H7 (cell line): ENCODE measurements at places on chromosomes 6 and 20. TPM values are rescaled to one million over a fixed set of nuclear protein-coding genes. Genes with fewer than 3 reads are reported as not detected.

DNA sequence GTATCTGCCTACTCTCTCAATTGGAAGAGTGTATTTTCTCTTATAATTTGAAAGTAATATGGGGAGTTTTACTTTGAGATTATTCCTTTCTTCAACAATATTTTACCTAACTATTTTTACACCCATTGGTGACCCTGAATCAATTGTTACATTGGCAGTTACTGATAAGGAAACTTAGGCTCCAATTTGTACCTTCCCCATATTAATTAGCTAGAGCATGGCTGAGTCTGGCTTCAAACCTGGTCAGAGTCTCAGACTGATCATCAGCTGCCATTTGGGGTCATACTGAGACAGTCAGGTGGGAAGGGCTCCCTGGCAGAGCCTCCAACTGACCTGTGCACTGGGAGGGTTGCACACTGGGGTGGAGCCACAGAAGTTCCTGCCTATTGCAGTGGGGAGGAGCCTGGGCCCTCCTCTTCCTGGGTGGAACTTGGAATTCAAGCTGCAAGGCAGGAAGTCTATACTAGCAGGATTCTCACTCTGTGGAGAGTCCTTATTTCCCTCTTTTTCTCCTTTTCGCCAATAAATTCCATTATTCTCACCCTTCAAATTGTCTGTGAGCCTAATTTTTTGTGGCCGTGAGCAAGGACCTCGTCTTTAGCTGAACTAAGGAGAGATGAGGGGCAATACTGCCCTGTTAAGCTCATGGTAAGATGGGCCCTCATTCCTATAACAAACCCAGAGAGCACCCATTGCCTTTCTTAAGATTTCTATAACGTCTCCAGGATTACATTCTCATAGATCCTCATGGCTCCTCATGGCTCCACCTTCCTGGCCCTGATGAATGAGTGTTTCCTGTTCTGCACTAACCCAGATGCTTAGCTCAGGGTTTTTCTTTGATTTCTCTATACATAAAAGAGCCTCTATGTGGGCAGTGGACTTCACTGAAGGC is 285.1 kb downstream of the ADGB start:
- DNase-seq, result no peak

- DNase-seq, result no peak
These were observed 72.4 kb downstream of the BACH2 start for GRCh38 chr6:90224196-90224595.

GRCh38 chr6:72464791-72465691 is 156.8 kb upstream of the KCNQ5 start:
- no peak for DNase-seq

DNA sequence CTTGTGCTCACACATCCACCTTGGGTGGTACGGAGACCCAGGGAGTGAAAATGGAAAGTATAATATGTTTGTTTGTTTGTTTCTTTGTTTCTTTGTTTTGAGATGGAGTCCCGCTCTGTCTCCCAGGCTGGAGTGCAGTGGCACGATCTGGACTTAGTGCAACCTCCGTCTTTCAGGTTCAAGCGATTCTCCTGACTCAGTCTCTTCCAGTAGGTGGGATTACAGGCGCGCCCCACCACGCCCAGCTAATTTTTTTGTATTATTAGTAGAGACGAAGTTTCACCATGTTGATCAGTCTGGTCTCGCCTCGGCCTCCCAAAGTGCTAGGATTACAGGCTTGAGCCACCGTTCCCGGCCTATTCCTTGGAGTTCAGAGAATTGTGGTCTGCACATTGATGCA is 115.4 kb downstream of the TRIM27 start:
- no peak for DNase-seq

DNA sequence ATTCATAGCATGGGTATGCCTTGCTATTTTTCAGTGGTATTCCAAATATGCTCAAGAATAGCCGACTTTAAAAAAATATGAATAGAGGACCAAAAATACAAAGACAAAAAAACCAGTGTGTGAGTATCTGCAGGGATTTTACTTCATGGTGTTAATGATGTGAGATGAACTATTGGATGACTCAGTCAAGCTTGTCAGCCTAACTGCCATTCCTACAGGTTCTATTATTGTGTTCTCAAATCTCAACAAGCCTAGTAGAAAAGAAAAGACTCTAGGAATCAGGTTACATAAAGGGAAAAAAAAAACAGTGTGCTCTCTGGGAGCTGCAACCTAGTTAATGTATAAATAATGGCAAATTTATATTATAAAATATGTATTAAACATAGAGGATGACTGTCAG is 588.4 kb upstream of the BTBD3 start:
- no peak for DNase-seq

DNA sequence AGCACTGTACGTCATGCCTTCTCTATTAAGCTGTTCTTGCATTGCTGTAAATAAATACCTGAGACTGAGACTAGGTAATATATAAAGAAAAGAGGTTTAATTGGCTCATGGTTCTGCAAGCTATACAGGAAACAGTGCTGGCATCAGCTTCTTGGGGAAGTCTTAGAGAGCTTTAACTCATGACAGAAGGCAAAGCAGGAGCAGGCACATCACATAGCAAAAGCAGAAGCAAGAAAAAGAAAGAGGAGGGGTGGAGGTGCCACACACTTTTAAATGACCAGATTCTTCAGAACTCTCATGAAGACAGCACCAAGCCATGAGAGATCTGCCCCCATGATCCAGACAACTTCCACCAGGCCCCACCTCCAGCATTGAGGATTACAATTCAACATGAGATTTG is 30.1 kb downstream of the CYB5R4 start:
- no peak for DNase-seq

DNA sequence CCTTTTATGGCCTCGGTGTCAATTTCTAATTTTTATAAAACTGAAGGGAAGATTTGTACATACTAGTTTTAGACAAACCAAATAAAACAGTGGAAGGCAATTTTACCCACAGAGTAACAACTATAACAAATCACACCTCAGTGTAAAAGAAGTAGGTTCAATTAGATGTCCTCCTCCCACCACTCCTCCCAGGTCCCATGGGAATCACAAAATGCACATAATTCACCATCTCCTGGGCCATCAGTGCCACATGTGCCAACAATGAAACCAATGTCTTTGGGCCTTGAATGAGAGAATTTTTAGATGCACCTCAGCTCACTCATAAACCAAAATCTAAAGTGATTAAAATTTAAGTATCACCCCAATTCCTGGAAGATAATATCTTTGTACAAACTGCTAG is 267.8 kb downstream of the BTBD9 start:
- DNase-seq, result no peak

DNA sequence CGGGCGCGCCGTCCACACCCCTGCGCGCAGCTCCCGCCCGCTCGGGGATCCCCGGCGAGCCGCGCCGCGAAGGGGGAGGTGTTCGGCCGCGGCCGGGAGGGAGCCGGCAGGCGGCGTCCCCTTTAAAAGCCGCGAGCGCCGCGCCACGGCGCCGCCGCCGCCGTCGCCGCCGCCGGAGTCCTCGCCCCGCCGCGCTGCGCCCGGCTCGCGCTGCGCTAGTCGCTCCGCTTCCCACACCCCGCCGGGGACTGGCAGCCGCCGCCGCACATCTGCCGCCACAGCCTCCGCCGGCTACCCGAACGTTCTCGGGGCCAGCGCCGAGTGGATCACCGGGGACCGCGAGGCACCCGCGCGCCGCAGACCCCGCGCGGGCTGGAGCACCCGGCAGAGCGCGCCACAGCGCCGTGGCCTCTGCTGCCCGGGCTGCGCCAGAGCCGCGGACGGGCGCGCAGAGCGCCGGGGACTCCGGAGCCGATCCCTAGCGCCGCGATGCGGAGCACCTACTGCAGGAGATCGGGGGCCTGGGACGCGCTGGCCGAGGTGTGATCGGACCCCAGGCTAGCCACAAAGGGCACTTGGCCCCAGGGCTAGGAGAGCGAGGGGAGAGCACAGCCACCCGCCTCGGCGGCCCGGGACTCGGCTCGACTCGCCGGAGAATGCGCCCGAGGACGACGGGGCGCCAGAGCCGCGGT is at the start of gene BMP2:
TSS of gene BMP2 (plus strand) at position 151 of the 692 bp plus-strand sequence. CDS start 2,441 bp downstream, outside the sequence.
- peak; percentile 82 for DNase-seq

Gene CAGE1
- total RNA-seq, result 0.11 and 0.21 TPM in 2 replicates

Gene TP53INP2
- total RNA-seq, result 2.2 and 2.4 TPM in 2 replicates

Gene POU3F2
- 0.03 TPM in 1 of 2 replicates, not detected in the other for total RNA-seq

Gene PI16
- total RNA-seq, result not detected in 2 replicates
